Hematopoietic multipotent progenitor cell treated with erythropoietin and hydrocortisone succinate and interleukin-3 and kit ligand, for 6 days (in vitro differentiated cells): ENCODE measurements at places on chromosomes 3 and 15.

- no peak for DNase-seq
Observed at GRCh38 chr3:141055136-141055535, 4.0 kb downstream of the SPSB4 start.

DNA sequence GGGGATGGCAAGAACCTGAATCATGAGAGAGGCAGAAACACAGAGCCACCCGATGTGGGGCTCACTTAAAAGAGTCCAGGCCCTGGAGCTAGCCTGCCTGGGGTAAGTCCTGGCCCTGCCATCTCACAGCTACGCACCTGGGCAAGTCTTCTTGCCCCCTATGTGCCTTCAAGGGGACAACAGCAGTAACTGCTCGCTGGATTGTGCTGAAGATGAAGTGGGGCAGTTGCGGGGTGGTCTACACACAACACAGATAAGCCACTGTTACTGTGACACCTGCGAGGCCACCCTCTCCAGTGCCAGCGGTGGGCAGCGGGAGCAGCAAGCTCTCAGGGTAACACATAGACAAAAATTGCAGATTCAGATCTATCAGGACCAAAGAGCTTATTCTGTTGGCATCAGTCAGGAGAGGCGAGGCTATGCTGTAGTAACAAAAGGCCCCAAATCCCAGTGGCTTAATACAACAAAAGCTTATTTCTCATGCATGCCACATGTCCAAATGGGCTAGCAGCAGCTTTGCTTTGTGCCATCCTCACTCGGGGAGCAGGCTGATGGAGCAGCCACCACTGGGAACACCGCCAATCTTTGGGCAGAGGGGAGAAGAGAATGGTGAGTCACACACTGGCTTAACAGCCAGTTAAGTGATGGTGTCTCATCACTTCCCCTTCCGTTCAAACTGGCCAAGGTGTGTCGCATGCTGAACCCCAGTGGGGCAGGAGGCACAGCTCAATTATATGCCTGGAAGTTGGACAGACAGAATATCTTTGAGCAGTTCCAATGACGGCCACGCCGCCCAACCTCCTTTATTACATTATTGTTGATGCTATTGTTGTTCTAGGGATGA is 78.3 kb downstream of the WNT7A start:
- DNase-seq = peak; percentile 21

DNA sequence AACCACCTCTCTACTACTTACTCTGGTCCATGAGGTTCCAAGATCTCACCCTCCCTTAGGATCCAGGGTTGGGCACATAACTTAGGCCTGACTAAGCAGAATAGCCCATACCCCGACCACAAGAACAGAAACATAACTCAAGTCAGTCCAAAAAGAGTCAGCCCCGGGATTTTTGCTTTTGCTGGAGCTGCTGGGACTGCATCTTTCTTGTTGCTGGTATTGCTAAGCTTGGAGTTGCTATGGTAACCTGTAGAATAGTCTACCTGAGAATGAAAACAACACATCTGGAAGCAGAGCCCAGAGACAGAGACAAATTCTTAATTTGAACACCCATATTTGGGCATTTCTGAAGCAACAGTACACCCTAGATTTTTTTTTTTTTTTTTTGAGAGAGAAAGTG is 6.5 kb downstream of the RUBCN start:
- DNase-seq = no peak

- no peak for DNase-seq
Observed at GRCh38 chr15:54159012-54159411, 180.8 kb downstream of the UNC13C start.

GRCh38 chr3:196323016-196323415 is 5.0 kb upstream of the DYNLT2B start:
- no peak for DNase-seq

GRCh38 chr3:51568996-51569395 is 30.5 kb downstream of the RAD54L2 start:
- peak; percentile 73 for DNase-seq

GRCh38 chr3:126491221-126492013 is 15.7 kb upstream of the ZXDC start:
- no peak for DNase-seq

DNA sequence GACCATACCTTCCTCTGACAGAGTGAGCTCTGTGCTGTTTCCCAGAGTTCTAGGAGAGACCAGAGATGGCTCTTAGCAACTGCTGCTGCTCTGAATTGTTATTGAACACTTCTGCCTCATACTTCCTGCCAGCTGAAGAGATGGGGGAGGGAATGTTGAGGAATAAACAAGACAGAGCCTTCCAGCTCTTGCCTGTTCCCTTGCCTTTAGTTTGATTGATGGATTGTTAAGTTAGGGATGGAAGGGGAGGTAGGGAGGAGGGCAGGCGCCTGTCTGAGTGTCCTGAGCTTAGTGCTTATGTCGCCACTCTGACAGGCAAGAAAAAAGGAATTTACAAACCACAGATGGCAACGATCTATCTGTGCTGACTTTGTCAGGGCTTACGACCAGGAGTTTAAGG is 42.8 kb downstream of the ZNF609 start:
- DNase-seq = no peak

DNA sequence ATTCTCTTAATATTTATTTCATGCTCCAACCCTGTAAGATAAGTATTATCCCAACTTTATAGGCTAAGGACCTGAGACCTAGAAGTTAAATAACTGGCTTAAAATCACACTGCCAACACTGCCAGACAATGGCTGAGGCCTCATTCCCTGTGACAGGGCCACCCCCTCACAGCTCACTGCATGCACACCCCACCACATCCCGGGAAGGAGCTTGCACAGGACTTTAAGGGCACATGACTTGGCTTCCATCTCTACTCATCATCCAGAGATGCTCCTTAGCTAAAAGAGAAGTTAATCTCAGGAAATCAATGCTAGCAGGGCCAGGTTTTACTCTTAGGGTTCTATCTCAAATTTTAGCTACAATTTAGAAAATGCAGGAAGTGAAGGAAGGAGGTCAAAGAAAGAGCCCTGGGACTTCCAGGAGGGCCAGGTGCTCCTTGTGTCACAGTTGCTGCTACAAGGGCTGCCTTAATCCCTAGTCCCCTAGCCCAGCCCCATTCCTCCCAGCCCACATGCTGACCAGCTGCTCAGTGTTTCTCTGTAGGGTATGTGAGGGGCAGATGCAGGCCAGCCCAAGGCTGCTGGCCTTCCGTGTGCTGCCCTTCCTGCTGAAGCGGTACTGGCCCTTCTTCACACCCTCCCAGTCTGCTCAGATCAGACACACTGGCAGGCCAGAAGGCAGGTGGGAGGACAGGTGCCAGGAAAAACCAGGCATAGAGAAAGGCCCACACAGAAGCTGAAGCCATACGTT is 53.5 kb downstream of the WWTR1 start:
- DNase-seq = no peak

DNA sequence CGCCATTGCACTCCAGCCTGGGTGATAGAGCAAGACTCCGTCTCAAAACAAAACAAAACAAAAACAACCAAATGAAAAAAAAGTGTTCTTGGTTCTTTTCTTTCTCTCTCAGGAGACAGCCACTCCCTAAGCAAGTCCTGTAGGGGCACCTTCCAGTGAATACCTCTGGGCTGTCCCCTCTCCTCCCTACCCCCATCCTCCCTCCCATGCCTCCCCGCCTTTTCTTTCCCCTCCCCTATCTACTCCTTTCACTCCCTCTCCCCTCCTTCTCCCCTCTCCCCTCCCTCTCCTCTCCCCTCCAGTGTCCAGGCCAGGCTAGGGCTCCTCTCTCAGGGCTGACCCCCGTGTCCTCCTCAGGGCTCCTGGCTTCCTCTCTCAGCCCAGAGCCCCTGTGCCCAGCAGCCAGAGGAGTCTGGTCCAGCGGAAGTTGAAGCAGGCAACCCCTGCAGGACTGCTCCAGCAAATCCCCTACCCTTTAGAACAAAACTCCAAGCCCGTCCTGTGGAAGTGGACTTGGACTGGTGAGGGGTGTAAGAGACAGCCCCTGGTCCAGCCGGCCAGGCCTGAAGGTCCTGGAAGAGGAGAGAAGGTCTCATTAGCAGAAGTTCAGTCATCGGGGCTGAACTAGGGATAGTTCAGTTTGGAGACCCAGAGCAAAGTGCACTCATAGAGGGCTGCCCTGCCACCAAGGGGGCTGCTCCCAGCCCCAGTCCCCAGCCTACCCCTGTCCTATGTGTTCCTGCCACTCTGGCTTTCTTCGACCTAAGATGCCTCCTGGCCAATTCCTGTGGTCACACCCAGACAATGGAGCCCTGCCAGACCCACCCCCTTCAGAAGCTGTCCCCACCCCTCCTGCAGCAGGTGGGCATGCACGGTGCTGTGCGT is 79.8 kb upstream of the IQSEC1 start:
- DNase-seq = no peak

DNA sequence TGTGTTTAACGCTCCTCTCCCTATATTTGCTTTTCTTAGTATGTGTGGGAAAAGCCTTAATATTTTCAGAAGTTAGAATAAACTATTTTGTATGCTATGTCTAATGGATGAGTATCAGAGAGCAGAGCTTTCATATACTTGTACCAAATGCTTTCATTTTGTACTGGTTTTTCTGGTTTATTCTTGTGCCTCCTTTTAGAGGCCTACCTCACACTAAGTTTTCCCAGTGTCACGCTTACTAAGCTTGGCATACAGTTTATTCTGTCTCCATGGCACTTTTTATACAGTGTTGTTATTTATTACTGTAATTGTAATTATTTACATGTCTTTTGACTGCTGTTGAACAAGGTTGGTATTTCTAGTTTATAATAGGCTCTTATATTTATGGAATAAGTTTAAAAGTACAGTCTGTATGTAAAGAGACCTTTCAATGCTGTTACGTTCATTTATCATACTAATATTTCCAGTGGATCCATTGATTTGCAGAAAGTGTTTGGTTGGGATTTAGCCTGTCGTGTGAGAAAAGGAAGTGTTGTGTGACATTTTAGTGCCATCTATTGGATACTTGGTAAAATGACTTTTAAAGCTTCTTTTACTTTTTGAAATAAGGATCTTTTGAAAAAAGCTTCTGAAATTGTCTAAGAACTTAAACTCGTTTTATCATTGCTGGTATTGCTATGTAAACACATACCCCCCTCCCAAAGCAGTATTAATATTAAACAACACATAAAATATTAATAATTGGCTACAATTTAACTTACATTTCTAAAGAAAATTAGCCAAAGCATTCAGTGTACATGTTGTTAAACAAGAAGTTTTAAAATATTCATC is 5.2 kb upstream of the EBLN2 start:
- peak; percentile 64 for DNase-seq

DNA sequence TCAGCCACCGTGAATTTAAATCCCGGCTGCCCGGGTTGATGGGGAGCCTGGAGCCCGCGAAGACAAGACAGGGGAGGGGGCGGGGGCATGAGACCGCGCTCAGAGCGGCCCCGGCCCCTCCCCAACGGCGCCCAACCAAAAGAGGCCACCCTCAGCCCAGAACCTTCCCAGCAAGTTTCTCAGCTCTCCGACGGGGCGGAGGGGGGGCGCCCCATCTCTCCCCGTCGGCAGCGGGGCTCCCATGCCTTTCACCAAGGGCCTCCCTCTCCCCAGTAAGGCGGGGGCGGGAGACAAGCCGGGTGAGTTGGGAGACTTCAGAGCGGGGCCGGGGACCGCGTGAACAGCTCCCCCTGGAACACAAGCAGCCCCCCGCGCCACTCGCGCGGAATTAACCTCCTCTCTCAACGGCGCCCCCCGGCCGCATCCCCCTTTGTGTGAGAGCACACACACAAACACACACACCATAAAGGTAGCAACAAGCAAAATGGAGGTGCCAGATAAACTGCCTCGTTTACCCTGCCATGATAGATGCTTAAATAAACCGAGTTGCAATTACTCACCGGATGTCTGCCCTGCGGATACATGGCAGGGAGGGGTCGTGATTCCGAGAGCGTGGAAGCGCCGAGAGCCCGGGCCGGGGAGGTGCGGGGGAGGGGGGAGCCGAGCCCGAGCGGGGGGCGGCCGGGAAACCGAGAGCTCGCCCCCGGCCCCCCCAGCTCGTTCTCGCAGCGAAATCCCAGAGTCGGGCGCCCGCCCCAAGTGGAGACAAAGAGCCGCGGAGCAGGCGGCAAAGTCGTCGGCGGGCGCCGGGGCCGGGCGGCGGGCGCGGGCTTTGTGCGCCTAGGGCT is 1.3 kb downstream of the TLE3 start:
- peak; percentile 61 for DNase-seq

DNA sequence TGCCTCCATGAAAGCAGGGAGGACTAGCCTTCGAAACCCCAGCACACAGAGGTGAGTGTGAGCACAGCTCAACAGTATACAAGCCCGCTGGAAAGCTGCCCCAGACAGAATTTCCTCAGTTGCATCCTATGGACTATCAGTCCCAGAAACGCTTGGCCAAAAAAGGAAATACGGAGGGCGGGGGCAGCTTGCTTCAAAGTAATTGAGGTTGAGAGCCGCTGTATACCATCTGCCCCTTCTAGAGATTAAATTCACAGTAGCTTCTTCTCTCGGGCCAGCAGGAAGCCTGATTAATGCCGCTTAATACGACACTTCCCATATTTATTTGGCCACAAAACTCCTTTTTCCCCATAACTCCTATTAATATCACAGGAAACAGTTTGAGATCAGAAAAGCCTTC is 88.7 kb downstream of the LIPC start:
- DNase-seq = peak; percentile 35

GRCh38 chr3:189982321-189982945 is 138.3 kb downstream of the P3H2 start:
- DNase-seq = peak; percentile 16

DNA sequence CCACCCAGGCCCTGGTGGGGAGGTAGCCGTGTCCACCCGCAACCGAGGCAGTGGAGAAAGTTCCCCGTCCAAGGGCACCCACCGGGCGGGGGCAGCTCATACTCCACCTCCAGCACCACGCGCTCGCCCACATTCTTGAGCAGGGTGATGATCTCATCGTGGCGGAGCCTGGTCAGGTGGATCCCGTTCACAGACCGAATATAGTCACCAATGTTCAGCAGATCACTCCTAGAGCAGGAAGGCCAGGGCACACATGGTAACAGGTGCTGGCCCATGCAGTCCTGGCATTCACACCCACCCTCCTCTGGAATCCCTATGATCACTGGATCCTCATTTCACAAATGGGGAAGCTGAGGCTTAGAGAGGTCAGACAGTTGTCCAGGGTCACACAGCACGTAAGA is 15.8 kb downstream of the GRIP2 start:
- no peak for DNase-seq

- DNase-seq = no peak
Observed at GRCh38 chr3:192207651-192208050, 519.7 kb downstream of the FGF12 start.
